Astrocyte of the spinal cord (primary cell): ENCODE measurements at places on chromosomes 7 and 10.
A peak's percentile ranks its signal among the peaks of the same experiment; 100 is the strongest.

DNA sequence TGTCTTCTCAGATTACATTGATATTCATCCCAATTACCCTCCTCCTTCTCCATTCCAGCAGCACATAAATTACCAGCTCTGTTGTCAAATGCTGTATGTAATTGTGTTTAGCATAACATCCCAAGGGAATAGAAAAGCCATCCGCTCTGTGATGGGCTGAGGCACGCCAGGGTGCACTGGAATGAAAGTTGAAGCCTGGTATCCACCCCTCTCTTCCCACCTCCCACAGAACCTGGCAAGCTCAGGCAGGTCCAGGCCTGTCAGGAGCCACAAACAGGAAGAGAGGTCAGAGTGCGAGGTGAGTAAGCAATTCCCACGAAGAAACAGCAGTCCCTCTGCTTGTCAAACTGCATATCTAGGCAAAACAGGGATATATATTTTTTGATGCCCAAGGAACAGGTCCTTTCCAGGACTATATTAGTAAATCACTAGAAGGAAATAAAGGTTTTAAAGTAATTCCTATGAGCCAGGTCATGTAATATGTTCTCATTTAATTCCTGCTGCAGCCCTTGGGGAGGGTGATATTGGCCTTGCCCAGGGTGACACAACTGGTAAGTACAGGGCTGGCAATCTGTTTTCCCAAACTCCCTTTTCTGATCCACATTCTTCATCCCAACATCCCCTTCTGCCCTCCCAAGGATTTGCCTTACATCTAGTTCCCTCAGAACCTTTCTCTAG lies 155.6 kb upstream of the GHITM start:
- DNase-seq: no peak

GRCh38 chr10:1894912-1895311 lies 157.6 kb upstream of the ADARB2 start:
- no peak for DNase-seq

DNA sequence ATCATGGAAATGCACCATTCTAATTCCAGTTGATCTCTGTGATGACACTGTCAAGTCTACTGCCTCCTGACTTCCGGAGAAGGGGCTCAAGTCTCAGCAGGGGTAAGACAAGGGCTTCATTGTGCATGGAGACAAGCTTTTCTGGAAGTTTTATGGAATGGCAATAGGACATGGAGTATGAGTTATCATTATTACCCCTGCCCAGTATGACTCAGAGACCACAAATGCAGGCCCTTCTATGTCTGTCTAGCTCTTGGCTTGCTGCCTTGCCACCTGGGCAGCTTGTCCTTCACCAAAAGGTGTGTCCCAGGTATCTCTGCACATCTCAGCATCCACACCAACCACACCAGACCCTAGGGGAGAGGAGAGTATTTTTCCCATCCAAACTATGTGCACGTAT lies 34.9 kb upstream of the KIAA1217 start:
- DNase-seq: no peak

GRCh38 chr7:681551-682307 lies 44.8 kb upstream of the DNAAF5 start:
- no peak for DNase-seq

GRCh38 chr7:42014625-42015618 lies 222.1 kb downstream of the GLI3 start:
- DNase-seq: peak; percentile 48

GRCh38 chr7:105924945-105925344 lies 38.1 kb upstream of the CDHR3 start:
- no peak for DNase-seq

GRCh38 chr7:97006816-97007582 lies 1.6 kb downstream of the DLX6 start:
- DNase-seq: no peak

GRCh38 chr7:95246831-95247370 lies 77.4 kb downstream of the PON1 start:
- peak; percentile 78 for DNase-seq

DNA sequence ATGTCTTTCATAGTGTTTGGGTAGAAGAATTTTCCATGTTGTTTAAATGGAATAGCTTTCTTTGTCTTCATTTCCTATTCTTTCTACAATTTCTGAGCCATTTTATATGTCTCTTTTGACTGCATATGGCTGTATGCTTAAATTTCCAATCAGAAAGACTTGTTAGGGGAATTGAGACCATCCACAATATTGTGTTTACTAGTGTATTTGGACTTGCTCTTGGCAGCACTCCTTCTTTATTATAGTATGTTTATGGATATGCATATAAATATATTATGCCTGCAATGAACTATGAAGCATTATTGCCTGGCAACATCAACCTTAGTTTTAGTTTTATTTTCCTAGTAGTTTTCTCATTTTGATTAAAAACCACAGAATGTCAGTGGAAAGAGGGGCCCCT lies 92.7 kb downstream of the NRG3 start:
- no peak for DNase-seq

DNA sequence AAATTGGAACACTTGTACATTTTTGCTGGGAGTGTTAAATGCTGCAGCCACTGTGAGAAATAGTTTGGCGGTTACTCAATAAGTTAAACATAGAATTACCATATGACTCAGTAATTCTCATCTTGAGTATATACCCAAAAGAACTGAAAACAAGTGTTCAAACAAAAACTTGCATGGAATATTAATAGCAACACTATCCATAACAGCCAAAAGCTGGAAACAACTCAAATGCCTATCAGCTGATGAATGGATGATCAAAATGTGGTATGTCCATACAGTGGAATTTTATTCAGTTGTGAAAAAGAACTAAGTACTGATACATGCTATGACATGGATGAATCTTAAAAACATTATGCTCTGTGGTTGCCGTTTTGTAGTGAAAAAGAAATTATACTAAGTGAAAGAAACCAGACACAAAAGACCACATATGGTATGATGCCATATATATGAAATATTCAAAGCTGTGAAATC lies 63.0 kb upstream of the SP4 start:
- peak; percentile 1 for DNase-seq

GRCh38 chr10:57249615-57250281 lies 888.7 kb upstream of the ZWINT start:
- no peak for DNase-seq

DNA sequence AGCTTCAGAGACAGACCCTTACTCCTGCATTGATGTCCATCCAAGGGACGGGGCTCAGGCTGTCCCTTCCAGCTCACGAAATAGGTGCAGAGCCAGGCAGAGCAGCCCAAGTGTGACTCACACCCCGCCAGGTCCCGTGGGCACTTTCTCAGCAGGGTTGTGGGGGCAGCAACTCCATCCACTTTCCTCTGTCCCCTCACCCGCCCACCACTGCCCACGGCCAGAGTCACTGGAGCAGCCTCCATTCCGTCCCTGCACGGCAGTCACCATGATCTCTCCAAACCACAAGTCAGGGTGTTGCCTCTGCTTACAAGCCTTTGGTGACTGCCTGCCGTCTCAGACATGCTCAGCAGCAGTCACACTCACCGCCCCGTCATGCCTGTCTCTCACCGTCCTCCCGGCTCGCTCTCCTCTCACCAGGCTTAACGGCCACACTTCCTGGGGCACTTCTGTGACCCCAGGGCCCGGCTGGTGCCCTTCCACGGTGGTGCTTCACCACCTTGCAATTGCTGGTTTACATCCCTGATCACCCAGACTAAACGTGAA lies 39.3 kb downstream of the CALML3 start:
- peak; percentile 35 for DNase-seq

DNA sequence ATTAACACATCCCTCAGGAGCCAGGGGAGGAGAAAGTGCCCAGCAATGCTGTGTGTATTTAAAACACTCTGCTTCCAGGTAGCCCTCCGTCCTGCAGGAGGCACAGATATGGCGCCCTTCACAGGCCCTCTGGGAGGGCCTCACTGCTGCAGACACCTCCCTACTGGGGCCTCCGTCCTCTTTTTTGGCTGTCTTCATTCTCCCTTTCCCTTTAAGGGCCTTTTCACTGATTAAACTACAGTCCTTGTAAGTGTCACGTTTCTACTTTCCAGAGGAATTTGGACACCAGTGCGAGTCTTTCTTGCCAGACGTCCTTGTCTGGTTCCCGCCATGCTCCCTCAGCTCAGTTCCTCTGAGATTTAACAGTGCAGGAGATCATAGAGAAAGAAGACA lies 39.7 kb upstream of the MKRN1 start:
- no peak for DNase-seq

- DNase-seq: no peak
Observed at GRCh38 chr10:133365461-133366129, 7.6 kb downstream of the ECHS1 start.

DNA sequence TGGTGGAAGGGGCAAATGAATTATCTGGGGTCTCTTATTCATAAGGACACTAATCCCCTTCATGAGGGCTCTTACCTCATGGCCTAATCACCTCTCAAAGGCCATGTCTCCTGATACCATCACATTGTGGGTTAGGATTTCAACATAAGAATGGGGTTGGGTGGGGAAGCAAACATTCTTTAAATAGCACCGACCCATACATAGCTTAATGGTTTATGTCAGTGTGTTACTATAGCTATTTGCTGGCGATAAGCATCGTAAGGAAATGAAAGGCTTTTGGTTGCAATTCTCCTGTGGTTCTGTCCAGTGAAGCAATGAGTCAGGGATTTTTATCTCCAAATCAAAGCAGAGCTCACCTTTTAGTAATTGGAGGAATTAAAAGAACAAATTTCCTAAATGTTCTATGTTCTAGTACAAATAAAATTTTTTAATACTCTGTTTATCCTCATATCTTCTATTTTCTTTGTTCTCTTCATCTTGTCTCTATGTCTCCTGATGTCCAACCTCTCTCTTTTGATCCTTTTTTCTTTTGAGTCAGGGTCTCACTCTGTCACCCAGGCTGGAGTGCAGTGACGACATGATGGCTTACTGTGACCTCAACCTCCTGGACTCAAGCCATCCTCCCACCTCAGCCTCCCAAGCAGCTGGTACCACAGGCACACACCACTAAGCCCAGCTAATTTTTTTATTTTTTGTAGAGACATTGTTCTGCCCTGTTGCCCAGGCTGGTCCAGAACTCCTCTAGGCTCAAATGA lies 57.0 kb upstream of the GLCCI1 start:
- DNase-seq: peak; percentile 74

GRCh38 chr7:103307503-103308231 lies 10.4 kb downstream of the PMPCB start:
- no peak for DNase-seq

DNA sequence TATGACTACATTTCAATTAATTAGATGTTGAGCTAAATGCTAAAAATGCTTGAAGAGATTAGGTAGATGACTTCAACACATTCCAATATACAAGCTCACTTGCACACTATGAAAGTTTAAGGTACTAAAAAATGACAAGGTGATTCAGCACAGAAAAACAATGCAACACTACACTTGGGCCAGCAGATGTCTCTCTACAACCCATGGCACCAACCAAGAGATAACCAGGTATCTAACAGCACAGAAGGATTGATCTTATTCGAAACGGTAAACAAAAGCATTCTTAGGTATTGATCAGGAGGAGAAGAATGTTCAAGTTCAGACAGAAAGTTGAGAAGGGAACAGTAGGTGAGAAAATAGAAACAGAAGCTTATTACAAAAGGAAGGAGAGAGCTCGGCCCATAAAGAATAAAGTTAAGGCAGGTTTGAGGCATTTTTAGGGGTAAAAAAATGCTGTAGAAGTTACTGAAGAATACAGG lies 248.2 kb upstream of the KLF14 start:
- DNase-seq: peak; percentile 53

GRCh38 chr7:117212969-117213877 lies 109.6 kb downstream of the WNT2 start:
- peak; percentile 73 for DNase-seq

GRCh38 chr7:2441430-2442058 lies 34.7 kb downstream of the GRIFIN start:
- no peak for DNase-seq

GRCh38 chr7:48664241-48664640 lies 260.1 kb upstream of the CDC14C start:
- no peak for DNase-seq

GRCh38 chr7:8165150-8165549 lies 96.8 kb downstream of the ICA1 start:
- no peak for DNase-seq

DNA sequence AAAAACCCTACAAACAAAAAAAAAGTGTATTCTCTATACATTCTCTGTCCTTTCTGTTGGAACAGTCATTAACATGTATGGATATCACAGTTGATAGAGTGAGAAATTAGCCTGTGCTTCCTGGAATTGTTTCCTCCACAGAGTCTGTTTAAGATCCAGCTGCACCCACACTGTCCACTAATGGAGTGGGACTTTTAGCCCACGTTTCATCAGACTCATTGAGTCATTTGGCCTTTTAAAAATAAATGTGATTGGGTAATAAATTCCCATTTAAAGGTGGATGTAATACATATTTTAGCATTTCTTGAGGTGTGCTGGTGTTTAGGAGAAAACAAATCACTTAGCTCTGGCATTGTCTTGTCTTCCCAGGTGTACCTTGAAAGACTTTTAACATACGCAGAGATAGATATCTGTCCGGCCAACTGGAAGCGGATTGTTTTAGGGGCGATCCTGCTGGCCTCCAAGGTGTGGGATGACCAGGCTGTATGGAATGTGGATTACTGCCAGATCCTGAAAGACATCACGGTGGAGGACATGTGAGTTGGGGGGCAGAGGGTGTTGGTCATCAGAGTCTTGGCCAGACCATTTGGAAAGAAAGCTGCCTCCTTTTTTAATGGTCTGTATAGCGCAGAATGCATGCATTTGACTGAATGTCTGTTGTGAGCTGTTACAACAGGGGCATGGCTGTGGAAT lies 52.3 kb upstream of the GJD4 start:
- no peak for DNase-seq

DNA sequence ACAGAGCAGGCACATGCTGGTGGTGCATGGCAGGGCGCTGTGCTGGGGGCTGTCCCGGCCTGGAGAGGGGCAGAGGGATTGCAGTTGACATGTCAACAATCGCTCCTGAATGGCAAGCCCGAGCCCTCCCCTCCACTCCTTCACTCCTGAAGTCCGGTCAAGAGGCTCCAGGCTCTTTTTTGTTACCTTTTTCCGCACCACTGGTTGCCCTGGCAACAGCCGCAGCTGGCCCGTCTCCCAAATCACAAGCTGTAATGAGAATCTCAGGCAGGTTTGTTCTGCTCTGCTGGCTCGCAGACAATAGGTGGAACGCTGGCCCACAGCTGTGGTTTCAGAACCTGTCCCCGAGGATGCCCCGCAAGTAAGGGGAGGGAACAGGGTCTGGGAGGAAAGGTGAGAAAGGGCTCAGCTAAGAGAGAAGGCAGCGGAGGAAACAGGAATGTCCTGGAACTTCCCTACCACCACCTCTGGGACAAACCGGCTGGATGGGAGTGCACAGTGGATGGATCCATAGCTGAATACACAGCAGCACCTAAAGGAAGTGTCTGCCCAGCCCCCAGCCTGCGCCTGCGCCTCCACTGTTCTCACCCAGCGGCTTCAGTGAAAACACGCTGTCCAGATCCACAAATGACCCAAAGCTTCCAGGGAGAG lies 58.9 kb downstream of the CALML3 start:
- DNase-seq: peak; percentile 79

GRCh38 chr7:43703573-43703972 lies 25.8 kb downstream of the COA1 start:
- no peak for DNase-seq
